ENCODE measurements at places on chromosomes 3 and 15. TPM values are rescaled to one million over a fixed set of nuclear protein-coding genes. Genes with fewer than 3 reads are reported as not detected.

Gene ABHD17C
- total RNA-seq = 9.0 TPM

Gene CYP1A1
- 0.72 TPM for total RNA-seq

Gene ACKR4
- 3.4 TPM for total RNA-seq

Gene FGD5
- 0.22 TPM for total RNA-seq

Gene GPR176
- total RNA-seq = 177 TPM

Gene CLDN1
- total RNA-seq = 16.6 TPM

Gene SPATA12
- not detected for total RNA-seq

Gene CCDC39
- total RNA-seq = not detected

Gene SHQ1
- 23.3 TPM for total RNA-seq

Gene PDZRN3
- 15.3 TPM for total RNA-seq

Gene GABRA5
- total RNA-seq = not detected

Gene ANKUB1
- not detected for total RNA-seq

Gene LRRN1
- not detected for total RNA-seq

Gene PLXNB1
- 37.4 TPM for total RNA-seq

All from placental pericyte (primary cell).